Activated T-helper 2 cell treated with anti-CD3 and anti-CD28 coated beads, Interferon-gamma antibody, Interleukin-2, Interleukin-4, amounts not matched to agents 10 μg/mL and 5 μg/mL and 100 μg/mL, durations not matched to agents 14 hours and 24 hours and 36 hours (primary cell): ENCODE measurements at places on chromosomes 3 and 15.

DNA sequence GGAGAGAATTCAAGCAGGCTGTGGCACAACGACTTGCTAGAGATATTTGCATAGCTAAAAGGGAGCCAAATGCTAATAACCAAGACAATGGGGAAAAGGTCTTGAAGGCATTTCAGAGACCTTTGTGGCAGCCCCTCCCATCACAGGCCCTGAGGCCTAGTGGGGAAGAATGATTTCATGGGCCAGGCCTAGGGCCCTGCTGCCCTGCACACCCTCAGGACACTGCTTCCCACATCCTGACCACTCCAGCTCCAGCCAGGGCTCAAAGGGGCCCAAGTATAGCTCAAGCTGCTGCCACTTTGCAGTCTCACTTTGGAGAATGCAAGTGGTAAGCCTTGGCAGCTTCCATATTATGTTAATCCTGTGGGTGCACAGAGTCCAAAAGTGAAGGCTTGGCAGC, 21.5 kb upstream of the PTPN23 start:
- DNase-seq: no peak
- peaks cover 8% of the 10 kb centered on the region for H3K36me3 ChIP-seq
- no peak overlapping the region for H3K27ac ChIP-seq

- no peak overlapping the region for H3K4me3 ChIP-seq
- H3K27me3 ChIP-seq: no peaks in the 10 kb centered on the region
- H3K36me3 ChIP-seq: peaks cover 21% of the 10 kb centered on the region
Observed at GRCh38 chr3:172112734-172113120, 73.3 kb downstream of the FNDC3B start.

GRCh38 chr15:66993874-66994696, 71.3 kb upstream of the SMAD3 start:
- H3K27me3 ChIP-seq: peaks cover 30% of the 10 kb centered on the region
- no peak for DNase-seq
- H3K36me3 ChIP-seq: peaks cover 4% of the 10 kb centered on the region
- H3K4me1 ChIP-seq: no peaks in the 10 kb centered on the region
- no peak overlapping the region for H3K27ac ChIP-seq
- H3K4me3 ChIP-seq: no peak overlapping the region

DNA sequence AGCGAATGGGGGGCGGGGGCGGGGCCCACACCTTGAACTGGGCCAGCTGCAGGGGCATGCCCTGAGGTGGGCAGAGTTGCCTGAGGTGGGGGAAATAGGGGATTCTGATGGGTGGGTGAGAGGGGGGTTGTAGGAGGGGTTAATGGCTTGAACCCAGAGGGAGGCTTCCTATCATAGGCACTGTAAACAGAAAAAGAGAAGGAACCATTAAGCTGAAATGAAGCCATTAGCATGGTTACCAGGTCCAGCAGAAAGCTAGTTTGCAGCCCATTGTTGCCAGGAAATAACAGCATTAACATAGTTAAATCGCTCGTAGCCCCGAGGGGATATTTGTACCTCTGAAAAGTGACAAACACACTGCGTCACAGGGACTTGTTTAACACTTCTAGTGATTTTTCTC, 29.0 kb downstream of the ETV5 start:
- H3K36me3 ChIP-seq: peaks cover 2% of the 10 kb centered on the region
- DNase-seq: no peak

DNA sequence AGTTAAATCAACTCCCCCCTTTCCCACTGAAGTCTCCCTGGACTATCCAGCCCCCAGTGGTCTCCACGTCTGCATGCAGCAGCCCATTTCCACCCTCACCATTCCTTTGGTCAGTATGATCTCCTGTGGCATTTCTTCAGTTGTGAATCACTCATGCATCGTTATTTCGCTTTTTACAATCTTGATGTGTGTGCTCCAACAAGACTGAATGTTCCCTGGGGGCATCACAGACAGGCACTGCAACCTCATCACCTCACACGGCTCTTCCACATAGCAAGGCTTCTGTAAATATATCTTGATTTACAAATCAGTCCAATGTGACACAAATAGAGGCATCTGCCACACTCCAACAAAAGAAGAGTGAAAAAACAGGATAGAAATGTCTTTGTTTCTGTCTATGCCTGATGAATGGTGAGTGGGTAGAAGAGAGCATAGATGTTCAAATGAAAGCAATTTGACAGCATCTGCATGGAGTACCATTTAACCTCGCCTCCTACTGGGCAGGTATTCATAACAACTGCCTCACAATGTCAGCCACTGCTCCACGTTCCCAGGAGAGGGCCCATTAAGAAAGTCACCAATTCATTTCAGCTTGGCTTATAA, 5.2 kb downstream of the HEG1 start:
- H3K4me3 ChIP-seq: no peak overlapping the region
- peaks cover 53% of the 10 kb centered on the region for H3K4me1 ChIP-seq
- DNase-seq: no peak
- no peak overlapping the region for H3K27ac ChIP-seq
- H3K36me3 ChIP-seq: peaks cover 49% of the 10 kb centered on the region
- no peaks in the 10 kb centered on the region for H3K27me3 ChIP-seq

DNA sequence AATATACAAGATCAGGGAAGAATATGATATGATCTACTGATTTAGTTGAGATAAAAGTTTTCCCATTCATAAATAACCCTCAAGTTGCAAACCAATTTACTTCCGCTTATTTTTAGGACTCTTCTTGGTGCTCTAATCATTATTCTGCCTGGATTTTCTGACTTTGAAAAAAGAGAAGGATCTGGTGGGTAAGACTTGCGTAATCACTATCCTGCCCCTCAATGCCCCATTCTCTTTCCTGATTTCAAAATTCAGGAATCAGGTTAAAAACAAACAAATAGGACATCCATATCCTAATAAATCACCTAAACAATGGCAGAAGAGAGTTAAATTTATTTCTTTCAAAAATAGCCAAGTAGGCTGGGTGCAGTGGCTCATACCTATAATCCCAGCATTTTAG, 127.5 kb downstream of the CLASP2 start:
- H3K4me3 ChIP-seq: no peak overlapping the region
- DNase-seq: no peak
- peaks cover 13% of the 10 kb centered on the region for H3K36me3 ChIP-seq
- no peaks in the 10 kb centered on the region for H3K27me3 ChIP-seq
- H3K4me1 ChIP-seq: no peaks in the 10 kb centered on the region

DNA sequence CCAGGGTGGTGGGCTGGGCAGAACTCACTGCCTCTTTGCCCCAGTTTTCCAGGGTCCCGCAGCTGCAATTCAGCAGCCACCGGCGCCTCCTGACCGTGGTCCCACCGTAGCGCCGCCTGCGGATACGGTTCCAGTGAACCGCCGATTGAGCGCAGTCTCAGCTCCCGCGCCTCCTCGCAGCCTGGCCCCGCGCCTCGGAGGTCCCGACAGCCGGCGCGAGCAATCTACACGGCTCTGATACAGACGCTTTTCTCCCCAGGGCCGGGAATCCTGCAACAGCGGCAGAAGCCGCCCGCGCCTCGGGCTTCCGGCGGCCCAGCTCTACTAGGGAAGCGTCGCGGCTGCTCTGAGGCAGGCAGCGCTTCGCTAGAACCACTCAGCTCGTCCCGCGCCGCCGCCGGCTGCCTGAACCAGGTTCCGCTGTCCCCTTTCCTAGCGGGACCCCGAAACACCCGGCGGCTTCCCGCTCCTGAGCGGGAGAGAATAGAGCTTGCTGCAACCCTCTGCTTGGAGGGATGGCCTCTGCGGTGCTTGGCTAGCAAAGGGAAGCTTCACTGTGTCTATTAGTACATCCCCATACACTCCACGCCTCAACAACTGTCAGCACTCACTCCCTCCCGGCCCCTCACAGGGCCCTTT, 3.1 kb downstream of the FOXL2NB start:
- H3K4me3 ChIP-seq: no peak overlapping the region
- no peak for DNase-seq
- no peak overlapping the region for H3K27ac ChIP-seq
- peaks cover 1% of the 10 kb centered on the region for H3K36me3 ChIP-seq
- H3K27me3 ChIP-seq: peaks cover 59% of the 10 kb centered on the region
- peaks cover 9% of the 10 kb centered on the region for H3K4me1 ChIP-seq

DNA sequence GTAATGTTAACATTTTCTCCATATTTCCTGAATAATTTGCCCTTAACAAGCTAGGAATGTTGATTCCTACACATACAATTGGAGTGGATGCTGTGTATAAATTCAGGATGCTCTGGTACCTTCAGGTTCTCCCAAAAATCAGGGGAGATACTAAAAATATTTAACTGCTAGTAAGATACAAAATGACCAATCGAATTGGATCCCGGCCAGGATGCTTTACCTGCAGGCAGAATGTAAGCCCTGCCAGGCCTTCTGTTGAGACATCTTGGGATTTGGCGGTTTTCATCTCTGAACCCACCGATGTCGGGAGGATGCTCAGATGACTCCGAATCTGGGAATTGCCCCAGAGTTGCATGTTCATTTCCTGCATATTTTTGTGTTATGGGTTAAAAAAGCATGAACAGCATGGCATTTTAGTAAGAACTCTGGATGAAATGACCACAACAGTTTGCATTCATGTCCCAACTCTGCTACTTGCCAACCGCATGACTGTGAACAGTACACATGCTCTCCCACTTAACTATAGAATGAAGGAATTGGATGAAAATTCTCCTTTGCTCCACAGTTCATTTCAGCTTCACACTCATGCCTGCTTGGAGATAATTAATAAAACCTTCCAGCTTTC, 241.4 kb upstream of the TBL1XR1 start:
- no peaks in the 10 kb centered on the region for H3K4me1 ChIP-seq
- no peak overlapping the region for H3K4me3 ChIP-seq
- no peaks in the 10 kb centered on the region for H3K36me3 ChIP-seq
- DNase-seq: no peak

DNA sequence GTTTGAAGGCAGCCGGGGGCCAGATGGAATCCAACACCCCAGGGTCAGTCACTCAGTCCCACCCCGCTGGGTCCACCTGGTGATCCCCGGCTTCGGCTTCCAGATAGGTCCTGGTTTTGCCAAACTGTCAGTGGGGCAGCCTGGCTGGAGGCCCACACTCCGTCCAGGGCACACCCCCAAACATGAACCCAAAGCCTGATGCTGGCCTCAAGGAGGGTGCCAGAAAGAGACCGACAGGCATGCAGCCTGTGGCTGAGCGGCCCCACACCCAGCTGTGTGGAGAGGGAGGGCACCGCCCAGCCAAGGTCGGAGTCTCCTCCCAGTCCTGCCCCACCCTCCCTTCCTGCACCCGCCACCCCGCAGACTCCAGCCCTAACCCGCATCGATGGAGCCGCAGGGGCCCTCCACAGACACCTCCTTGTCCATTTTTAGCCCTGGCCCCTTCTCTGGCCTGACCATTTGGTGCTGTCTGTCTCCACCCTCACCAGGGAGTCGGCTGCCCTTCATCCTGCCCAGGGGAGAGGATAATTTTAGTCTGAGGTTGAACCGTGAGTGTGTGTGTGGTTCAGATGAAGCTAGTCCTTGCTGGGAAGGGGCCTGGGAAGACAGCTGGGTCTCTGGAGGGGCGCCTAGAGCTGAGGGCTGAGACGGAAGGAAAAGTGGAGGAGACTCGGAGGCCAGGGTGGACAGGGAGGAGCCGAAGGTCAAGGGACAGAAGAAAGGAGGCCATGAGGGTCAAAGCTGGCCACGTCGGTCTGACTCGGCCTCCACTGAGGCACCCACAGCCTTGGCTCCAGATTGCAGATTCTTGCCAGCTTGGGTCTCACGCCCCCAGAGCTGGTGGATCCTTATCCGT, 23.1 kb downstream of the TNK2 start:
- H3K4me3 ChIP-seq: no peak overlapping the region
- H3K27me3 ChIP-seq: no peaks in the 10 kb centered on the region
- no peak overlapping the region for H3K27ac ChIP-seq
- peaks cover 27% of the 10 kb centered on the region for H3K36me3 ChIP-seq
- no peaks in the 10 kb centered on the region for H3K4me1 ChIP-seq
- no peak for DNase-seq

GRCh38 chr3:59249004-59249403, 199.2 kb upstream of the CFAP20DC start:
- no peak for DNase-seq
- no peaks in the 10 kb centered on the region for H3K27me3 ChIP-seq
- no peak overlapping the region for H3K27ac ChIP-seq
- no peak overlapping the region for H3K4me3 ChIP-seq
- no peaks in the 10 kb centered on the region for H3K36me3 ChIP-seq
